ENCODE measurements at places on chromosomes 11 and 22. TPM values are rescaled to one million over a fixed set of nuclear protein-coding genes. Genes with fewer than 3 reads are reported as not detected.
A peak's percentile ranks its signal among the peaks of the same experiment; 100 is the strongest.

DNA sequence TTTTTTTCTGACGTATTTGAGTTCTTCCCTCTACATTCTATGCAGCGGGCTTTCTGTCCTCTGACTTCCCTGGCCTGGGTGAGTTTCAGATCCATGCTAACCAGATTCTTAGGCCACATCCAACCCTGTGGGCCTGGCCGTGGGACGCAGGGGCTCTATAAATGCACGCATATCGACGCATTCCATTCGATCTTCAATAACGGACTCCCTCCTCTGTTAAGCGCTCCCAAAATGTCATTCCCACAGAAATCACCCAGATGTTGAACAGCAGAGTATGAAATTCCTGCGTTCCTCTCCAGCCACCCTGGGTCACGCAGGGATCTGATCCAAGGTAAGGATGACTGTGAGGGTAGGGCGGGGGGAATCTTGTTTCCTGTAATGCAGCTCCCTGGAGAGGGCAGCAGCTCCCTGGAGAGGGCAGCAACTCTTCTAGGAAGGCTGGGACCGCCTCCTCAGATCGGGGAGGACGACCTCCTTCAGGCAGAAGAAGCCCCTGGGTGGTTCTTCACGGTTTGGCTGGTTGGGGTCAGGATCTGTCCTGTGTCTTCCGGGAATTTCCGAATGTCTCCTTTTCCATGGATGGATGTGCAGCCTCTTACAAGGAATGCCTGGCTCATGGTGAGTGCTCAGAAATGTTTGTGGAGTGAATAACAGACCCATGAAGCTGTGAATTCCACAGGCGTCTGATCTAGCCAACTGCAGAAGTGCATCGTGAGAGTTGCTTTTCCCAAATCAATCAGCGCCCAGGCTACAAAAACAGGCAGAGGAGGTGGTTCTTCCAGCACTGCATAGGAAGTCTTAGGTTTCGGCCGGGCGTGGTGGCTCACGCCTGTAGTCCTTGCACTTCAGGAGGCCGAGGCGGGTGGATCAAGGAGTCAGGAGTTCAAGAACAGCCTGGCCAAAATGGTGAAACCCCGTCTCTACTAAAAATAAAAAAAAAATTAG, 12.2 kb downstream of the MRGPRD start:
- peak; percentile 2 for DNase-seq

Gene TMEM179B
- total RNA-seq: 28.2 TPM

DNA sequence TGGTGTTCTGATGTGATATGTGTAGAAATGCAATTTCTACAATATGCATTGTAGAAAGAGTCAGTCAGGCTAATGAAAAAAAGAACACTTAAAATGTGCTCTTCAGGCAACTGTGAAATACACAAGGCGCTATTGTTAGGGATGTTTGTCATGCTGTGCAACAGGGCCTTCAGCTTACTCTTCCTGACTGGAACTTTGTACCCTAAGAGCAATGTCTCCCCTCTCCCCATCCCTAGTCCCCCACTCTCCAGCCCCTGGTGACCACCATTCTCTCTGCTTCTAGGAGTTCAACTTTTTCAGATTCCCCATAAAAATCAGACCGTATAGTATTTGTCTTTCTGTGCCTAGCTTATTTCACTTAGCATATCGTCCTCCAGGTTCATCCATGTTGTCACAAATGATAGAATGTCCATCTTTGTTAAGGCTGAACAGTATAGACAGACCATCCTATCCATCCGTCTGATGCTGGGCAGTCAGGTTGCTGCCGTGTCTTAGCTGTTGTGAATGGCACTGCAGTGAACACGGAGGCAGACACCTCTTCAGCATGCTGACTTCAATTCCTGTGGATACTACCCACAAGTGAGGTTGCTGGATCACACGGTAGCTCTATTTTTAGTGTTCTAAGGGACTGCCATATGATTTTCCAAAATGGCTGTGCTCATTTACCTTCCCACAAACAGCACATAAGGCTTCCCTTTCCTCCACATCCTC, 10.7 kb downstream of the NDUFV1 start:
- no peak for DNase-seq

Gene ANO5
- total RNA-seq: 5.4 TPM

Gene C11orf86
- not detected for total RNA-seq

Gene TRIM22
- 5.0 TPM for total RNA-seq

- DNase-seq: peak; percentile 62
These were observed 133.6 kb upstream of the C11orf58 start for GRCh38 chr11:16604794-16605388.

Gene MMP27
- total RNA-seq: not detected

- DNase-seq: no peak
These were observed 186.4 kb downstream of the BLID start for GRCh38 chr11:121929581-121929980.

- no peak for DNase-seq
These were observed 275.6 kb downstream of the BRD1 start for GRCh38 chr22:49551897-49552614.

Gene TEX12
- not detected for total RNA-seq

Gene KRTAP5-1
- not detected for total RNA-seq

DNA sequence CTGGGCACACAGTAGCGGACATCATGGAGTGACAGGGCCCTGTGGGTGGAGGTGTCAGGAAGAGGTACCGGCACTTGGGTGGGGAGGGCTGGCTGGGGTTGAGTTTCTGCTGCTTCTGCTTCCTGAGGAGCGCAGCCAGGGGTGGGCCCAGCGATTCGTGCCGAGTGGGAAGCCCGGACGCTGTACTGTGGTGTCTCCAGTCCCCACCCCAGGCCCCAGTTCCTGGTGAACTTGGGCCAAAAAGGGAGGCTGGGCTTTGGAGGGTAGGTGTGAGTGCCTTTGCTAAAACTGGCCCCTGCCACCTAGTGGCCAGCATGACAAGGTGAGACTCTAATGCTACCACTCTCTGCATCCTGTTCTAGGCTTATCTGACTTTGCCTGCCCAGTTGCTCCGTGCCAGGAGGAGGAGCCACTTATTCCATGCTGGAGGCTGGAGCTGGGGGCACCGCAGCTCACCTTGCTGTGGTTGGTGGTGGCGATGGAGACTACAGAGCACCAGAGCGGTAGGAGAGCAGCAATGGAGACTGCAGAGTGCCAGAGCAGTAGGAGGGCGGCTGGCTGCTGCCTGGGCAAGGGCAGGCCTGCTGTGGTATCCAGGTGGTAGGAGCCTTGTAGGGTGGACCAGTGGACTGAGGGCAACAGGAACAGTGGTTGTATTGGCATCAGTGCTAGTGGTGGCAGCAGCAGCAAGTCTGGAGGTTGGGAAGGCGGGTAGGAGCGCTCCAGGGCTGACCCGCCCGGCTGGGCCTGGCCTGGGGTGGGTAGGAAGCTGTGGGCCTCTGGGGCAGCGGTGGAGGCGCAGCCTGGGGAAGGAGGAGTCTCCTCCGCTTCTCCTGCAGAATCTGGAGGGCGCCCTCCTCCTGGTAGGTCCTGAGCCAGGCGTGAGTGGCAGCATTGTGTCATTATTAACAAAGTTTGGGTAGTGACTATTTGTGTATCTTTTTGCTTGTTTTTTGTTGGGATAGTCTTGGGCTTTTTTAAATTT, 2.2 kb upstream of the RFPL2 start:
- DNase-seq: no peak

Gene ACR
- not detected for total RNA-seq

Gene VPS37C
- 27.1 TPM for total RNA-seq

DNA sequence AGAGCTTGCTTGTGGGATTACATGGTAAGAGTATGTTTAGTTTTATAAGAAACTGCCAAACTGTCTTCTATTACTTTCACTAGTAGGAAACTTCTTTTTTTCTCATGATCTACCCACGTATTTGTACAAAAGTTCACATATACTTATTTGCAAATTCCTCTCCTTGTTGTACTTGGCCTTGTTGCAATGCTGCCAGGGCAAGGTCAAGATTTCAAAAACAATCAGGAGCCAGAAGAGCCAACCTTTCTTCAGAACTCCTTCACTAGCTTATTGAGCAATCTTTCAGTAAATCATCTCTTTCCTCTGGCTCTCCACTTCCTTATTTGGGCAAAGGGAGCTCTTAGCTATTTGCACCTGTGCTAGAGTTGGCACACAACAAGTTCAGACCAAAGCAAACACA, 9.7 kb downstream of the SRSF8 start:
- no peak for DNase-seq

Gene SLC22A8
- total RNA-seq: not detected

DNA sequence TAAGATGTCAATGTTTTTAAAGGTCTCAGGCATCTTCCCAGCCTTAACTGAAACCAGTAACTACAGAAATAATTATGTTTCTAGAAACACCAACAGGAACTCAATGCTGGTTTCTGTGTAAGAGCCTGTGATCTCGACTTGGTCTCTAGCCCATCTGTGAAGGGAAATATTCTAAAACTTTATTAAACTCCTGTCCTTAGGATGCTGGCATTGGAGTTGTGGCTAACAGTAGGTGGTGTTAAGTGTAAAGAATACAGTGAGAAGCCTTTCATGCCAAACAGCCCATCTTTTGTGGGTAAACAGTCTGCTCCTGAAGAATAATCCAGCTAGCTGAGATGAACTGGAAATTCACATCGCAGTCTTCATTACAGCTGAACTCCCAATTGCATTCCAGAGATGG, 133.2 kb downstream of the ADAMTS15 start:
- no peak for DNase-seq

Gene UPK3A
- total RNA-seq: not detected

Gene P2RY6
- not detected for total RNA-seq

Gene KIRREL3
- total RNA-seq: 25.3 TPM

- DNase-seq: no peak
These were observed 266.0 kb upstream of the ANO3 start for GRCh38 chr11:26065944-26066343.

- no peak for DNase-seq
These were observed 20.0 kb downstream of the CRKL start for GRCh38 chr22:20937031-20937793.

DNA sequence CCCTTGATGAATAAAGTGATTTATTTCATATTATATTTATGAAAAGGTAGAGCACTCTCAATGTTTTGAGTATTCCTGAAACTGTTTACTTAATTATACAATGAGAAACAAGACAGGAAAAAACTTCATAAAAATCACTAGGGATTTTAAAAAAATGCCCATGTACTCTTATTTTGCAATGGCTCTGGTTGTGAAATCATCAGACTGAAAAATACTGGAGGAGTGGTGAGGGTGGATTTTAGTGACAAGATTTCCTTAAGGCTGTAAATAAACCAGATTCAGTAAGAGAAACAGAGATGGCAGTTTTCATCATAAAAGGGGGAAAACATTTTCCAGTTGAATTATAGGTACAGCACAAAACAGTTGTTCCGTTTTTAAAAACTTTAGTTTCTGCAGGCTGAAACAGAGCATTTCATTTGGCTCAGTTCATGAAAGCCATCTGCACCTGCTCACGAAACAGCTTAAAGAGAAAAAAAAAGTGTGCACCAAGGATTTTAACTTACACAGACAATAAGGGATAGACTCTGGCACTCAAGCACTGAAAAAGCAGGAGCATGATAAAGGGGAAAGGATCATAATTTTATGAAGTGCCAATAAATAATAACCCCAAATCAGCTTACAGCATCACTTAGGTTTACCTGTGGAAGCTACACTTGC, 100.7 kb downstream of the MAML2 start:
- no peak for DNase-seq

GRCh38 chr11:132992838-132993631, 539.3 kb downstream of the OPCML start:
- no peak for DNase-seq

Gene RIMBP3C
- 0.22 TPM for total RNA-seq

DNA sequence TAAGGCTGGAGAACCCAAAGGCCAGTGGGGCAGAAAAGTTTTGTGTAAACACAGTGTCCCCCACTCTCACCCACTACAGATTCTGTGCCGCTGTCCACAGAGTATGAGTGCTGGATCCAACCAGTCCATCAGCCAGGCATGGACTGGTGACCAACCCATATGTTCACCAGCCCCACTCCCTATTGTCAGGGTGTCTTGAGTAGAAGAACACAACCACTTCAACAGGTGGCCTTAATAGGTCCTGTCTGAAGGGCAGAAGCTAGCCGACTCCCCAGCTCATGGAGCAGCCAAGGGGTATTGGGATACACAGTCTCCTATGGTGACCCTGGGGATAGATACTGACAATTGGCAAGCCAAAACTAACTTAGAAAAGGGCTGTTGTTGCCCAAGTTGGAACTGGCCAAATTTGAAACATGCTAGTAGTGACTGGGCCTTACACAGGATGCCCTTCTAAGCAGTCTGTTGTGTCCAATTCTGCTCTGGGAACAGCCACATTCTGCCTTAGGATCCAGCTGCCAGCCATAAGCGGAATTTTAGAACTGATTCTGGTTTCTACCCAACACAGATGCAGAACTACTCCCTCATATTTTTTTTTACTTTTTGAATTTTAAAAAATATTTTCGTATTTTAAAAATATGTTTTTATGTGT, 19.8 kb upstream of the PGM2L1 start:
- no peak for DNase-seq

GRCh38 chr11:86158704-86159580, 85.6 kb upstream of the EED start:
- no peak for DNase-seq

- no peak for DNase-seq
These were observed 10.8 kb upstream of the RAC2 start for GRCh38 chr22:37254867-37255233.

DNA sequence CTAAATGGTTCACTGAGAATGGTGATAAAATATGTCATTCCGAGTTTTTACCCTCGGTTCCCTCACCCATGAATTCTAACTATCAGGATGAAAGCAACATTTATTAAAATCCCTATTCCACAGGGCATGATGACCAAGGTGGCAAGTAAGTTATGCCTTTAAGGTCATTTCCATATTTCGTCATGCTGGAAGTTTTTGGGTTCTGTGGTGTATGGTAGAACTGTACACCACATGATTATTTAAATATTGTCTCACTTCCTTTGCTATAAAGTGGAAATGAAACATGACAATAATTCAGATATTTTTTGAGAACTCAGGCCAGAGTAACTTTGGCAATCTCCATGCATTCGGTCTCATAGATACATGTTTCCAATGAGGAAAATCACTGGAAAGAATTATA, 68.5 kb upstream of the CARD18 start:
- DNase-seq: no peak

Gene GLB1L2
- 1.0 TPM for total RNA-seq

DNA sequence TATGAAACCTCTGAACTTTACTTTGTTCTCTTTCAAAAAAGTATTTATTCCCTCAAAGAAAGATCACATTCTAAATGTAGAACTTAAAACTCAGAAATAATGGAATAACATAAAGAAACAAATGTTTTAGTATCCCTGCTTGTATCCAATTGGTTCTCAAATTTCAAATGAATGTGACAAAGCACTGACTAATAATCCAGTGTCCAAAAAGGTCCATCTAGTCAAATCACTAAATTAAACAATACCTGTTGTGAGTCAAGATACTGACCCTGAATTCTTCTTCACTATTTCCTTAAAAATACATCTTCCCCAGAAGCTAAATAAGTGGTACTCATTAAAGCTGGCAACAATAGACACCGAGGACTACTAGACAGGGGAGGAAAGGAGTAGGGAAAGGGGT, 313.1 kb downstream of the SBF2 start:
- no peak for DNase-seq
